ENCODE measurements at places on chromosomes 1 and 21.

- ATAC-seq = no peak
These were observed 20.9 kb downstream of the SH2D2A start for GRCh38 chr1:156795787-156796186.

- no peak for ATAC-seq
These were observed 548.5 kb upstream of the NEGR1 start for GRCh38 chr1:72830606-72831390.

DNA sequence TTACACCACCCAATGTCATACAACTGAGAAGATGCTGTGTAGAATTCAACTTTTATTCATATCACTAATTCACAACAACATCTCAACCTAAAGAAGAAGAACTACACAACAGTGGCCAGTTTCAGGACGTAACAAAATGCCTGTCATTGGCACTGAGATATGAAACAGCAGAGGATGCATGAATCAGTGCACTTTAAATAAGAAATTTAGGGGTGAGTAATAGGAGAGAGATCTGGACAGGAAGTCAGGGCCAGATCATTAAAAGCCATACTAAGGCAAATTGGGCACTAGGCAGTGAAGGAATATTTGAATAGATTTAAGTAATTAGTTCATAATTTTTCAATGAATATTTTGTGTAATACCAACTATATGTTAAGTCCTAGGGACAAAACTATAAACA lies 510.5 kb downstream of the PLPP3 start:
- peak; percentile 76 for ATAC-seq

DNA sequence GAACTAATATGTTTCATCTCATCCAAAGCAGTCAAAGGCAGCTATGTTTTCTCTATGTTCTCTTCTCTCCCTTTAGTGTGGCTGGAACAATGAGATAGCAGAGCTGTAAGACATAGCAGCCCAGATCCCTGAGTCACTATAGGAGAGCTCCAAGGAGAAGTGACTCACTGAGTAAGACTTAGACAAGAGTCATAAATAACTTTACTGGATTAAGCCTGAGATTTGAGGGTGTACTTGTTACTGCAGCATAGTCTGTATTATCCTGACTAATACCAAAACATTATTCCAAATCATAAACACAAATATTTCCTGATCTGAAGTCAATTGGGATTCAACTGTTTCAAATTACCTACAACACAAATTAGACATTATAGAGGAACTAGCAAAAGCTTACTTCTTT lies 3.9 kb downstream of the KRTAP19-8 start:
- ATAC-seq = no peak

DNA sequence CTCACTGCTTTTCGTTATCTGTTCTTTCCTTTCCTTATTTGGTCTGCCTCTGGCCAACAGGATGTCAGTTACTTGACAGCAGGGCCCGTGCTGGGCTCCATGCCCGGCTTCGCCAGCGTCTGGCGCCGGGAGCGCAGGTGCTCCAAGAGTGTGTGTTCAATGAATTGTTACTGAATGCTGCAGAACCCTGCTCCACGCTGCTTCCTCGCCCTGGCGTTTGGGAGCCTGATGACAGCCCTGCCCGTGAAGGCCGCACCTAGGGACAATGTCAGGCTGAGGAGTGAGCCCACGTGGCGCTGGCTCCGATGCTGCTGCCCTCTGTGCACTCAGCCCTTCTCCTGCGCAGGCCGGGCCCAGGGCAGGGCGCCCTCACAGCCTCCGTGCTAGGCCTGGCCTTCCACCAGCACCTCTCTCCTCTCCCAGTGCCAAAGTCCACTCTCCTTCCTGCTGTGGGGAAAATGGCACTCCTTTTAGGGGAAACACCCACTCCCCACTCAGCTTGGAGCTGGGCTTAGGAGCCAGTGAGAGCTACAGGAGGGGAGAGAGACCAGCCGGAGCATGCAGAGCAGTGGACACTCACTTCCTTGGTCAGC lies 51.4 kb downstream of the ACBD3 start:
- peak; percentile 92 for ATAC-seq

DNA sequence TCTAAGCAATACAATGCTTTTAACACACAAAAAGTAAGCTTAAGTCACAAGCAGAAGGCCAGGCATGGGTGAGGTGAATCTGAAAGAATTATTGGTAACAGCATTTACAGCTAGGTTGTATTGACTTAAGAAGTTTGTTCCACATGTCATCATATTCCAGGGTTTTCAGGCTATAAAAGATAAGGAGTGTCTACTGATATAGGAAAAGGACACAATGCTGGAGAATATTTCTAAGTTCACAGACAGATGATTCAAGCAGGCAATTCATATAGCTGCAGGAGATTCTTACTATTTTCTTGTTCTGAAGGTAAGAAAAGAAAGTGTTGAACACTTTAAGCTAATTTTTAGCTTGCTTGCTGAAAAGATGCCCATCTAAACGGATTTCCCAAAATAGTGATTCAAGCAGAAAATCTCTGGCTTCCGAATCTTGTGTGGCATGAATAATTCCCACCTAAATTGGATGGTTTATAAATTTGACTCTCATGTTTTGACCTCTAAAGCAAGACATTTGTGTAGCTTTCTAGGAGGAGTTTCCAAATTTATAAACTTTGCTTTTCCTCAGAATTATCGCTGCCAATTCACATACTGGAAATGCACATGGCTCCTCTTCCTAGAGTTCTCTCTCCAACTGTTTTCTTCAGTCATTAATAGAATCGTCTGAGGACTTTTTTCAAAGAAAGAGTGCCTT lies 95.6 kb upstream of the LBR start:
- no peak for ATAC-seq

GRCh38 chr21:15508554-15508953 lies 221.2 kb upstream of the USP25 start:
- ATAC-seq = no peak

DNA sequence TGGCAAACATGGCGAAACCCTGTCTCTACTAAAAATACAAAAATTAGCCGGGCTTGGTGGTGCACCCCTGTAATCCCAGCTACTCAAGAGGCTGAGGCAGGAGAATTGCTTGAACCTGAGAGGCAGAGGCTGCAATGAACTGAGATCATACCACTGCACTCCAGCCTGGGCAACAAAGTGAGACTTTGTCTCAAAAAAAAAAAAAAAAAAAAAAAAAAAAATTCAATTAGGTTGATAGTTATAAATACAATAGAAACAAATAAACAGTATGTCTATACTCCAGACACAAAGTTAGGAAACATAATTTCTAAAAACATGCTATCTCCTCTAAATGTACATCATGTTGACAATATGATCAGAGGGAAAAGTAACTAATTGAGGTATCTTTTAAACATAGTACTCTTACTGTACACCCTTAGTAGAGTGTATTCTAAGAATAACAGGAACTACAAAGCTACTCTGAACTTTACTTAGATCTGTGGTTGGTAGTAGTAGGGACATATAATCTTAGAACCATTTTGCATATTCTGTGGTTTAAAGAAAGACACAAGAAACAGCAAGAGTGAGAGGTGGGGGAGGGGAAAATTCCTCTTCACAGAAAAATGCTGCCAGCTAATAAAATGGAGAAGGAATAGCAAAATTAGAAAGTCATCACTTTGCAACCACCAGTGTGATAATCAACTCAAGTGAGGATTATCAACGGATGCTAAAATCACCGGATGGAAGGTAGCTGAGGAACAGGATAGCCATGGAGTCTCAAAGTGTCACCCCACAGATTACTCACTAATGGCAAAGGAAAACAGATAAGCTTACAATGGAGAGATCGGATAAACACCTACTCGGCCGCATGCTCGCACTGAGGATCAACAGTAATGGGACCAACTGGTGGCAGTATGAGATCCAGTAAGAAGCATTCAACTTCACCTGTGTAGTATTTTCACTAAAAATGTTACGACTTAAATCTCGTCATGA lies 35.0 kb downstream of the MTOR start:
- no peak for ATAC-seq

GRCh38 chr1:172224871-172225270 lies 195.6 kb upstream of the C1orf105 start:
- ATAC-seq = no peak

DNA sequence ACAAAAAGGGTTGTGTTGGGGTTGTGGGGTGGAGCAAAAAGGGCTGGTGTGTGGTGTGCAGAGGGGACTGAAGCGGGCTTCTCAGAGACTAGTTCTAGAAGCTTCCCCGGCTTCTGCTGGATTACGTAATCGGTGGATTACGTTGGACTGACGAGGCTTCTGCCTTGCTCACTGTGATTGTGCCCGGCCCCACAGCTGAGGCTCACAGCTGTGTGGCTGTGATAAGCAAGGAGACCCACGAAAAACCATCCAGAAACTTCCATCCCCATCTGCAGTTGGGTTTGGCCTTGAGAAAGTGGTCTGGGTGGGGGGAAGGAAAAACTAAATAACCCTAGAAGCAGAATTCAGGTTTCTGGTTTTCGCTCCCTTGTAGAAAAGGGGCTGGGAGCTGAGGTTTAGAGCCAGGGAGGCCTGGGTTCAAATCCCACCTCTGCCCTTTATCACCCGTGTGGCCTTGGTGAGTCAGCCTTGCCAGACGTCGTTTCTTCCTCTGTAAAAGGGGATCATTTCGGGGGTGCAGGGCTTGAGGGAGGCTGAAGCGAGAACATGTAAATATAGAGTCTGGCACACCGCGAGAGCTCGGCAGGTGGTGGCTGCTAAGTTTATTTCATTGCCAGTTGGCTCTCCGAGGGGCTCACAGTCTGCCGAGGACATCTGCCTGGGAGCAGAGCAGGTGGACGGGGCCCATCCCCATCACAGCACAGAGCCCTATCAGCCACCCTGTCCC lies 30.4 kb upstream of the DISP3 start:
- ATAC-seq = no peak

- ATAC-seq = no peak
These were observed 594.7 kb downstream of the ADGRL2 start for GRCh38 chr1:82395440-82395839.

DNA sequence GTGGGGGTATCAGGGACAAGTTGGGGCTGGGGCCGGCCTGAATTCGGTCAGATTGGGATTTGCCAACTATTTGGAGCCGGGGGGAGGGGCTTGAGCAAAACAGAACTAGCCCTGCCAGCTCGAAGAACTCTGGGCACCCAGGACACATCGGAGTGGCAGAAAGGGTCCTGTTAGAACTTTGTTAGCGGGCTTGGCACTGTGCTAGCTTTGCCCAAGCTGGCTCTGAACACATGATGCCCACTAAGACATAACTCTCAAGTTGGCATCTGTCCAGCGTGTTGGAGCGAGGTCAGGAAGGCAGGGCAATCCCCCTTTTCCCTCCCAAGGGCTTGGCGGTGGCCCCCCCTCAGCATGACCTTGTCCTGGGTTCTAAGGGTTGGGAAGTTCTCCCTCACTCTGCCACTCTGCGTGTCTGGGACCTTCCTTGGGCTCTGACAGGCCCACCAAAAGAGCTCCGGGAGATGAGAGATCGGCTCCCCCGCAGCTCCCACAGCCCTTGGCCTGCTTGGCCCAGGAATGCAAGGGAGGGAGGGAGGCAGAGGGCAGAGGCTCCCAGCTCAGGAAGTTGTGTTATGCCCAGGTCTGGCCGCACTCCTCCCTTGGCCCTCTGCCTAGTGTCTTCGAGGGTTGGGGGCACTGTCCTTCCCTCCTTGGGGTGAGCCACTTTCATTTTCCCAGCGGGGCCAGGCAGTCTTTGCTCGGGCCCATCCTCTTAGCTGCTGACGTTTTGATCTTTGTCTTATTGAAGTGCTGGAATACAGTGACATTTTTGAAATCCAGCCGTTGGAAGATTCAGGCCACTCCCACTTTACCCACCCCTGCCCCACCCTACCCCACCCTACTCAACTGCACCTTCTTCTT lies 1.2 kb downstream of the LMNA start:
- ATAC-seq = peak; percentile 6

DNA sequence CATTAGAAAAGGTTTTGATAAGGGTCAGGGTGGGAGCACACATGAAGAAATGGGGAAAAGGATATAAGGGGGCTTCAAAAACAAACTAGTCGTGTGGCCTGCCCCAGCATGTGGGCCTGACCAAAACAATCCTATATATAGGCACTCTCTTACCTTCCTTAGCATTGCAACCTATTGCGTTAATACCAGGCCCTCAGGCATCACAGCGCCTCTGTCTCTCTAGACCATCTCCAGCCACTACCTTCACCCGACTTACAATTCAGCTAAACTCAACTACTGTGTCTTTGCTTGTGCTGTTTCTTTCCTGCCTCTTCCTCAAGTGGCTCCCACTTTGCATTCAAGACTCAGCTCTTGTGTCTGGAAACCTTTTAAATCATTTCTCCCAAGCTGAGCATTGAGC lies 47.0 kb upstream of the GJA5 start:
- no peak for ATAC-seq

GRCh38 chr1:112997781-112998180 lies 41.8 kb upstream of the SLC16A1 start:
- ATAC-seq = no peak

GRCh38 chr1:213083112-213083445 lies 32.0 kb downstream of the RPS6KC1 start:
- no peak for ATAC-seq

GRCh38 chr1:235971020-235971419 lies 93.9 kb downstream of the NID1 start:
- no peak for ATAC-seq

DNA sequence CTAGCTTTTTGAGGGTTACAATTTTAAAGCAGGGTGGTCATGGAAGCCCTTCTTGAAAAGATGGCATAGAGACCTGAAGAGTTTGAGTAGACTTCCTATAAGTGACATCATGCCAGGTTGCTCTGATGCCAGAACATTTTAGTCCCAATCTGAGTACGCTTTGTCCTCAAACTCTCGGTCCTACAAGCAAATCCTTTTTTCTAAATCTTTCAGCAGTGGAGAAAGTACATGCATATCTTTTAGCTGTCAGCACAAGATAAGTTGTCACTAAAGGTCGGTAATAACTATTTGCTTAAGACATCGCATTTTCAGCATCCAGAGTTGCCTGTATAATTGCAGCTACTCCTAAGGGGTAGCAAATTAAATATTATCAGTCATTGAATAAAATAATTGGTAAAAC lies 140.4 kb downstream of the ATP6V1G3 start:
- ATAC-seq = no peak

- ATAC-seq = no peak
These were observed 25.1 kb upstream of the RUNX3 start for GRCh38 chr1:24955161-24955560.

DNA sequence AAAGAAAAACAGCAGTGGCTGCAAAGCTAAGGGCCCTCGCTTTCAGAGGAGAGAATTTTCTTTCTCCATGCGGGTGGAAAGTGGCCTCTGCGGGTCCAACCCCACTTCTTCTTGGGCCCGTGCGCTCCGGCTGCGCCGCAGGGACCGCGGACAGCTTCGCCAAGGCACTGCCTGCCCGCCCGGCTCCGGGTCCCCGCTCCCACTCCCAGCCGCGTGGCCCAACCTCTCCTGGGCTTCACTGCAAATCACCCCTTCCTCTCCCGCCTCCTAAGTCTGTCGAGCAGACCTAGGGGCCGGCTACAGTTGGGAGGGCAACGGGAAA lies 1.0 kb upstream of the RUNX3 start:
- no peak for ATAC-seq

DNA sequence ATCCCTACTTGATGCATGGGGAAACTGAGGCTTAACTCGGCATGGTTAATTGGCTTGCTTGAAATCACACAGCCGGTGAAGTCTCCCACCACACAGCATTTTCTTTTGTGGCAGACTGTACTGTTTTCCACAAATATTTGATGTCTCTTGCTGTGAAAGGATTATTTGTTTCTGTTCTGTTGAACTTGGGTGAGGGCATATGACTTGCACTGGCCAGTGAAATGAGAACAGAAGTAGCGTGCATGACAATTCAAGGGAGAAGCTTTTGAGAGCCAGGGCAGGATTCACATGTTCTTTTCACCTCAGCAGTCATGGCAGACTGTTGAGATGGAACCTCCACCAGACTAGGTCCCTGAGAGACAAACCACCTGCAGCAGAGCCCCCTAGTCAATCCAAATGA lies 11.7 kb upstream of the AK2 start:
- no peak for ATAC-seq

GRCh38 chr1:24948079-24948827 lies 18.2 kb upstream of the RUNX3 start:
- ATAC-seq = no peak

GRCh38 chr21:32645261-32646182 lies 33.3 kb upstream of the CFAP298 start:
- ATAC-seq = no peak

Measured in SK-N-SH treated with all-trans-retinoic acid at 6 μM for 48 hours (cell line).